ENCODE measurements at places on chromosomes 7 and 10.

DNA sequence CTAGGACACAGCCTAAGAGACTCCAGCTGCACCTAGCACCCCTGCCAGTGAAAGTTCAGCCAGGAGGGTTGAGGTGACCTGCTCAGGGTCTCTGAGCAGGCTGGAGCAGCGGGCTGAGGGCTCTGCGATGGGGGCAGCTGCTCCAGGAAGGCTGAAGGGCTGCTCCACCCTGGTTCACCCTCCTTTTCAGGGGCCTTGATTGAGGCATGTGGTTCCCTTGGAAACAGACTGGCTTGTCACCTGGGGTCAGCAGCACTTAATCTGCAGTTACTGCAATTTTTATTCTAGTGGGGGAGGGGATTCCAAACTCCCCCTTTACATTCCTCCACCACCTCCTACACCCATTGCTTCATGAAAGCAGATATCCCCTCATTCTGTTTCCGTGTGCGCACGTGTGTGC lies 85.3 kb upstream of the UNC5B start:
- no peak for DNase-seq

DNA sequence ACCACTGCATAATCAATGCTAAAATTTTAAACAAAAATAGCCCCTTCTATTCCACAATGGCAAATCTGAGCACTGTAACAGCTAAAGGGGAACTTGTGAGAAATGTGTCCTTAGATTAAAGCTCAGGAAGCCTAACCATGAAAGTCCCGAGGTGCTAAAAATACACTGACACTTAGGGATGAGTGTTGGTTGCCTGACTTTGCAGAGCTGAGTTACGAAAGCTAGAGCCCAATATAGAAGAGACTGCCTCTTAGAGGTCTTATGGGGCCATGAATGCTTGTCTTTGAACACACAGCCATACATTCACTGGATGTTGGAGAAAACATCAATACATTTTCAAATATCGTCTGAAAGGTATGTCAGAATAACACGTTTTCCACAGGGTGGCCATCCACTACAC lies 209.7 kb downstream of the LHFPL3 start:
- DNase-seq, result no peak

- DNase-seq, result no peak
Observed at GRCh38 chr10:73914036-73914435, 3.1 kb downstream of the PLAU start.

GRCh38 chr10:34907743-34908430 lies 92.8 kb upstream of the PARD3 start:
- no peak for DNase-seq

GRCh38 chr10:105950410-105950809 lies 1214.1 kb downstream of the SORCS1 start:
- DNase-seq, result no peak

GRCh38 chr7:151012911-151013347 lies 11.4 kb downstream of the ATG9B start:
- DNase-seq, result no peak

DNA sequence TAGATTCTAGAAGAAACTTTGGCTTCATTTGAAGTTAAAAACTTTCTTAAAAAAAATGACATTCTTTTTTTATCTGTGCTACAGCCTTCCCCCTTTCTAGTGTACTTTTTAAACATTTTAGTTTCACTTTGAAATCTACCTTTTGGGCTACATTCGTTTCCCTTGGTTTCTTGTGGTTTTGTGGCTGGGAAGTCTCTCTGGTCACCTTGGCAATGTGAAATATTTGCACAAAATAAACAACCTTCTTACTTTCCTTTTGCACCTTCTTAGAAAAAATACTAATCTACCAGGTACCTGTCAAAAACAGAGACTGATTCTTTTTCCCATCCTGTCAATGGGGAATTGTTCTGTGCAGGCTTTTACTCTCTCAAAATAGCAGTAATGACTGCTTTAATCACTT lies 350.2 kb downstream of the GATA3 start:
- DNase-seq, result no peak

- no peak for DNase-seq
Observed at GRCh38 chr7:87920578-87920977, 13.5 kb upstream of the ADAM22 start.

DNA sequence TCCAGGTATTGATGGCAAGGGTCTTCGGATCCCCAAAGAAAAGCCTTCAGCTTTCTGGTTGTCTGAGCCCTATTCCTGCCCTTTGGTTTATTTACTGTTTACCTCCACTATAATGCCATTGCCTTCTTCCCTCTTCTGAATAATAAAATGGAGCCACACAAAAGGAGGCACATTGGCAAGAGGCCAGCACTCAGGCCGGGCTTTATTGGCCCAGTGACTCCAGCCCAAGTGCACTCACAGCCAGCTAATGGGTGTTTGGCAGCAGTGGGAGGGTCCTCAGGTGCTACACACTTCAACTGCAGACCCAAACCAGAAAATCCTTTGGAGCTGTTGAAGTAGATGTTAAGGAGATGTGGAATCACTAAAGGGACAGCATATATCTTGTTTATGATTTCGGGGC lies 336.0 kb downstream of the PLXNA4 start:
- DNase-seq, result no peak

- DNase-seq, result no peak
Observed at GRCh38 chr10:36621346-36621745, 504.1 kb upstream of the ANKRD30A start.

DNA sequence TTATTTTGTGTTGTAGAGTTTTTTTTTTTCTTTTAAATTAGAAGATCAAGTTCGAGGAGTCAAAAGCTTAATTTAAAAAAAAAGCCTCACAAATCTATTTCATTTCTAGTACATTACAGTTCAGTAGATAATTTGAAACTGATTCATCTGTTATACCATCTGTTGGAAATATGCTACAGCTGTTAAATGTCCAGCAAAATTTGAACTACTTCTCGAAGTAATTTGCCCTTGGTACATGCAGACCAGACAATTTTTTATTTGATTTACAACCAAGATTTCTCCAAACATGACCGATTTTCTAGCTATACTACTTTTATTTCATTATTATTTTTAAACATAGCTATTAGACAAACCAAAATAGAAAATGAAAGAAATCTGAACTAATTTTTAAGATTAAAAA lies 647.9 kb downstream of the CNTNAP2 start:
- no peak for DNase-seq

- DNase-seq, result no peak
Observed at GRCh38 chr7:44750424-44750823, 1.8 kb downstream of the ZMIZ2 start.

DNA sequence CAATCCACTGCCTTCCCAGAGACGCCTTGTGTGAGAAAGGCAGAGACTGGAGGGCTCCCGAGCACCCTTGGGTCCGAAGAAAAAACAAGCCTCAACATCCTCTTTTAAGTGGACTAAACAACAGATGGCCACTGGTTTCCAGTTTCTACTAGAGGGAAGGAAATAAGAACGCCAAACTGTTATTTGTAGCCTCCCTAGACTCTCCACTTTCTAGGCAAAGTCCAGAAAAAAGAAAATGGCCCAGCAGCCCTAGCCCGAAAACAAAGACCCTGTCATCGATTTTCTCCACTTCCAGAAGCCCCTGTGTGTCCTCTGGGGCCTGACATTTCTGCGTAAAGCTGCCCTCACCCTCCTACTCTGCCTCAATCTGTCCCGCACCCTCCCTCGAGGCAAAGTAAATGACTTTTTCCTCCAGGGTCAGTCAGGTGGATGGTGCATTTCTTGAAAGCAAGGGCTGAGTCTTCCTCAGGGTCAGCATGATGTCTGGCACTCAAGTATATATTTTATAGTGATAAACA lies 6.0 kb downstream of the RGS10 start:
- DNase-seq, result no peak

GRCh38 chr10:24606021-24606420 lies 117.7 kb downstream of the ARHGAP21 start:
- DNase-seq, result no peak

DNA sequence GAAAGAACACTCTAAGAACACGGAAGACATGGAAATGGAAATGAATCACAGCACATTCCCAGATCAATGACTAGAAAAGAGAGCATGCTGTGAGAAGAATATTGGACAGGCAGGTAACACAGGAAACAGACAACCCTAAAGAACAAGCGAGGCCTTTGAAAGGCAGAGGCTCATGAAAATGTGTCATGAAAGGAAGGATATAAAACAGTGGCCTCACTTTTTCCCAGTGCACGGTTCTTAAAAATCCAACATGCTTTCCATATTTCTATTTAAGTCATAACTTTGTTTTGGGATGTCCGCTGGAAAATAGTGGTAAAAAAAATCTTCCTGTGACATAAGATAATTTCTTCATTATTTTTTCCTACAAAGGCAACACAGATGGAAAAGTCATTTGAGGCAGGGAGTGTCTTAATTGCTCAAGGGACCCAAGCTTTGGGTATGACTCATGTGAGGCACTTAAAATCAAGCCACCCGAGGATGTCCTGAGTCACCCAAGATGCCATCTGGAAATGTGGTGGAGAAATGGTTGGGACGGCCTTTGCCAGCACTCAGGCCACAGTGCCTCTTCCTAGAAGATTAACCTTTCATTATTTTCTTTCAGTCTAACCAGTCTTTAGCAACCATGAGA lies 17.0 kb downstream of the ITIH5 start:
- no peak for DNase-seq

DNA sequence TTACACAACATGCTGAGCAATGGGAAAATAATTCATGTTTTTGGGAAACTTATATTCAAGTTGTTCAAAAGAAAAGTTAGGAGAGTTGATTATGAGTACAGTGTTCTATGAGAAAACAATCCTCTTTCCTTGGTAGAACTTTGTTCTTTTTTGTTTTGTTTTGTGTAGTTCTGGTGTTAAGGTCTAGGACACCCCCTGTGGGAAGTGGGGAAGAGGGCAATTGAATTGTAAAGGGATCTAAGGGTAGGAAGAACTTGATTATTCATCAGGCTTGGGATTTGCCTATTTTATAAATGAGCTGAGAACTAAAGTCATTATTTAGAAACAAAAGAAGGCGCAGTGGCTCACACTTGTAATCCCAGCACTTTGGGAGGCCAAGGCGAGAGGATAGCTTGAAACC lies 25.9 kb upstream of the CDK13 start:
- DNase-seq, result no peak

DNA sequence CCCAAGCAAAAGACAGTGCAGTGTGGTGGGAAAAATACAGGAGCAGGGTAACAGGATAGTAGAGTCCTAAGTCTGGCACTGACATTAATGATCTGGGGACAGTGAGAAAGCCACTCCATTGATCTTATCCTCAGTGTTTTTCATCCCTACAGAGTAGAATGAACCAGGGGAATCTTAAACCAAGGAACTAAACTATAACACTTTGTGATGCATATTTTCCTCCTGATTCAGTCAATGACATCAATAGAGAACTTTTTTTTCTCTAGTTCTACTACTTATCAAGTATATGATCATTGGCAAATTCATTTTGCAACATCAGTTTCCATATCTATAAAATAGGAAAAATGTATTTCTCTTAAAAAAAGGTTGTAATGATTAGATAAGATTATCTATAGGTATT lies 151.1 kb downstream of the TMEM26 start:
- no peak for DNase-seq

- no peak for DNase-seq
Observed at GRCh38 chr10:74104480-74104879, 46.1 kb downstream of the AP3M1 start.

Data from stimulated activated CD8-positive, alpha-beta memory T cell treated with anti-CD3 and anti-CD28 coated beads, Interleukin-7, amount 100 ng/mL, for 4 hours (primary cell).